ENCODE measurements at places on chromosomes 2 and 18.

DNA sequence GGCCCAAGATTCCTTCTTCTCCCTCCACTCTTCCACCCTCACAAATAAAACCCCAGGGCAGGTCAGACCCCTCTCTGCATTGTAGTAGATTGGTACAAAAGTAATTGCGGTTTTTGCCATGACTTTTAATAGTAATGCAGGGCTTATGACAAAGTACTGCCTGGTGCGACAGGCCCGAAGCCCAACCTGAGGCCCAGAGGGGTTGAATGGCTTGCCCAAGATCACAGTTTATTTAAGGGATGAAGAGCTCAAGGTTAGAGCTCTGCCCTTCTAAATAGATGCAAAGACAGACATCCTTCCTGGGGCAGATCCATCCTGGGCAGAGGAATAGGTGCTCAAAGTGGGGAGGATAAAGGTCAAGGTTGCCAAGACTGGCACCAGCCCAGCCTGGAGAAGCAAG lies 899 bp upstream of the PSTPIP2 start:
- DNase-seq: no peak

- DNase-seq: no peak
Measured at GRCh38 chr2:59761966-59762365, 791.5 kb downstream of the BCL11A start.

DNA sequence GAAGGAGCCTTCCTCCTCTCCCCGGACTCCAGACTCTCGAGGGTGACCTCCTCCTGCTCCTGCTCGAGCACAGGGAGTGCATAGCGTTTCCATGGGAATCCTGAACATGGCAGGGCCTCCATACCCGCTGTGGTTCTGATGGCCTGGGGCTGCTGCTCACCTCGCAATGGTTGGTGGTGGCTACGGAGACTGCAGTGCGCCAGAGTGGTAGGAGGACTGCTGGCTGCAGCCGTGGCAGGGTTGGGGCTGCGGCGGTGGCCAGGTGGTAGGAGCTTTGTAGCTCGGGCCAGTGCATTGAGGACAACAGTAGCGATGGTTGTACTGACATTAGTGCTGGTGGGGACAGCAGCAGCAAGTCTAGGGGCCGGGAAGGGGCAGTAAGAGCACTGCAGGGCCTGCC lies 32.0 kb upstream of the ANKRD62 start:
- no peak for DNase-seq

GRCh38 chr2:239425631-239426030 lies 24.8 kb upstream of the HDAC4 start:
- no peak for DNase-seq

DNA sequence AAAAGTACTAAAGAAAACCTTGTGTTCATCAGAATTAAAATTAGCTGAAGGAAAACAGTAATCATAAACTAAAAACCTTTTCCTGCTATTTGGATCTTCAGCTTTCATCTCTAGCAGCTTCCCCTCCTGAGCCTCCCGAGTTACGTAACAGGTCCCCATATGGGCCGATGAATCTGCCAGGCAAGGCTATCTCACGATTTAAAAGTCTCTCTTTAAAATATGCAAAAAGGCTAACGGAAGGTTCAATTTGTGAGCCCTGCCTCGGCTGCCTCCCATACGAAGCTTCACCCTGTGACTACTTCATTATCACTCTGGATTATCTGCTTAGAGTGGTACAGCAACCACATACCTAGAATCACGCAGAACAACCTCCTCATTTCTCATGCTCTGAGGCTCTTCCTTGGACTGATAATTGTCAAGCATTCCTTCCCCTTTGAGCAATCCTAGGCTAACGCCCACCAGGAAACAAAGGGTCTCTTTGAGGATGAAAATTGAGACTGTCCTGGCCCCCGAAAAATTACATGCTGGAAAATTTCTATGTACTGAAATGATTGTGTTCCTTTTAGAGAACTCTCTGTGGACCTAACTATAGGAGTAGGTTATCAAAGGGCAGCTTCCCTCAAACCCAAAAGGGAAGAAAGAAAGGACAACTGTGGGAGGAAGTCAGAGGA lies 147.4 kb downstream of the ZEB2 start:
- no peak for DNase-seq

- DNase-seq: no peak
Measured at GRCh38 chr2:10235099-10235908, 67.4 kb upstream of the HPCAL1 start.

GRCh38 chr2:200329798-200330197 lies 23.3 kb downstream of the SPATS2L start:
- peak; percentile 40 for DNase-seq

DNA sequence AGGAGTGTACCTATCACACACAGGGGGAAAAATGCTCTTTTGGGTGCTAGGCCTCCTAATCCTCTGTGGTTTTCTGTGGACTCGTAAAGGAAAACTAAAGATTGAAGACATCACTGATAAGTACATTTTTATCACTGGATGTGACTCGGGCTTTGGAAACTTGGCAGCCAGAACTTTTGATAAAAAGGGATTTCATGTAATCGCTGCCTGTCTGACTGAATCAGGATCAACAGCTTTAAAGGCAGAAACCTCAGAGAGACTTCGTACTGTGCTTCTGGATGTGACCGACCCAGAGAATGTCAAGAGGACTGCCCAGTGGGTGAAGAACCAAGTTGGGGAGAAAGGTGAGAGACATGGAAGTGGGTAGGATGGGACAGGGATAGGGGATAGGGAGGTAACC lies 12.2 kb downstream of the DHRS9 start:
- DNase-seq: no peak

- DNase-seq: no peak
Measured at GRCh38 chr18:78640246-78640995, 339.2 kb upstream of the SALL3 start.

GRCh38 chr2:207533461-207534008 lies 3.8 kb downstream of the CREB1 start:
- no peak for DNase-seq

Data from right cardiac atrium (tissue), 5 donors.